Aorta (tissue), 5 donors: ENCODE measurements at places on chromosomes 7 and 10. TPM values are rescaled to one million over a fixed set of nuclear protein-coding genes. Genes with fewer than 3 reads are reported as not detected.

Gene AIFM2
- 15.5 TPM for total RNA-seq

DNA sequence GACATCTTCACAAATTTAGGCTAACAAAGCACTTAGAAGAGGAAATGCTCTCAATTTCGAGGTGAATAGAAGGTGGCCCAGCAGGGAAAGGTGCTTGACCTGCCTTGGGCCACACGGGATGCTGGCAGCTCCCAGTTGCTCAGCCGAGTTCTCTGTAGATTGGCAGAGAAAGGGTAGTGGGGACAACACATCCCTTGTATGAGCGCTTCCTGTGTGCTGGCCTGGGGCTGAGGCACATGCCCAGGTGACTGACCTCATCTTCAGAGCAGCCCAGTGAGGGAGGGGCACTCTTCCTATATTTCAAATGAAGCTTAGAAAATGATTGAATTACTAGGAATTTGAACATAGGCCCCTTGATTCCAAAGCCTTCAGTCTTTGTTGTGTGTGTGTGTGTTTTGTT is 20.2 kb downstream of the BAG3 start:
- no peak for DNase-seq

GRCh38 chr7:141477865-141478264 is 73.3 kb upstream of the AGK start:
- no peak for DNase-seq

DNA sequence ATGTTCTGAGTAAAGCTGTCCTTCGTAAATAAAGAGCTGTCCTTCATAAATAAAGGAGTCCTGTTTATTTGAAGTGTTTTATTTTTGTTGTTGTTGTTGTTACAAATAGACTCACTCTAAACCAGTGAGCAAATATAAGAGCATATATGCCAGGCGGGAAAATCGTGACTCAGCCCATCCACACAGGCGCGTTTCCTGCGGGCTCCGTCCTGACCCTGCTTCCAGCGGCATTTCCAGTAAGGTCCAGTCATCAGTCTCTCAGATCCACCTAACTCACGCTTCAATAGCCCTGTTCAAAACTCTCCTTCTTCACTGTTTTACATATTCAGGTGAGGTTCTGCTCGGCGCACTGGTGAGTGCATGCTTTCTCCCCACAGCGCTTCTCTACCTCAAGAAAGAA is 277.2 kb upstream of the ADARB2 start:
- no peak for DNase-seq

Gene TCF7L2
- 57.8 TPM for total RNA-seq

DNA sequence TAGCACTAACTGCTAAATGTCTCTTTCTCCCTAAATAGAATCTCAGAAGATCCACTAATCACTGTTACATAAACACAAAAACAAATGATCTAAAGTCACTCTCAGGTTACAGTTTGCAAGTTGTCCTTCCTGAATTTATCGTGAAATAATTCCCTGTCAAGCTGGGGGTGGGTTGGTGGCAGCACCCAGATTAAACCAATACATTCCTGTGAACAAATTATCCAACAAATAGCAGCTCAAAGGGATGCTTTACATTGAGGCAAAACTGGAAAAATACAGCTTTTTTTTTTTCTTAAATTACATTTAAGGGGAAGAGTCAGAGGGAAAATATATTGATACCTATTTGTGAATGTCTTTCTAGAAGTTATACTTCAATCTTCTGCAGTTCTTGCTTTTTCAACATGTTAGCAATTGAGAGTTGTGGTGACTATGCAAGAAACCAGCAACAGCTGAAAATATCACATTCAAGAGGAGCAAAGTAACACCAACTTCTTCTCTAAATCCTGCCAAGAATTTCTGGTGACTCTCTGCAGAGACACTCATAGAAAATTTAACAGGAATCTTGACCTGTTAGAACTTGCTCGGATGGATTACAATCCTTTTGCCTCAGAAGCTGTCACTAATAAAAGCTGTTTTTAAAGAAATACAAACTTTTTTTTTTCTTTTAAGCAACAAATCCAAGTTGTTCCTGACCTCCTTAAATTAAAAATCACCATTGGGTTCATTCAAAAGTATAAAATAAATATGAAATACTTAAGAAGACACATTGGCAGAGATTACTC is 18.9 kb downstream of the LMOD2 start:
- DNase-seq, result no peak

DNA sequence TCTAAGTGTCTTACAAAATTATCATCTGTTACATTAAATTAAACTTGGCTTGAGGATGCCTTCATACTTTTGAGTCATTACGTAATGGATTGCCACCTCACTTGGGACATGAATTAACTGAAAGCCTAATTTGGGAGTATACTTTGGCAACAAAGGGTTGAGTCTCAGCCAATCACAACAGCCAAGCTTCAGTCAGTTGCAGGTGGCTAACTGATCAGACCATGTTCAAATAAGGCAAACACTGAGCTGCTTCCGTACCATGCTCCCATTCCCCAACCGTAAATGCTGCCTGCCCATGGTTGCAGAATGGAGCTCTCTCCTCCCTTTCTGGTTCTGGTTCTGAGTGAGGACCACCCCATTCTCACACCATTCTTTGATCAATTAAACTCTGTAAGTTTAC is 92.9 kb upstream of the STK17A start:
- DNase-seq, result no peak

DNA sequence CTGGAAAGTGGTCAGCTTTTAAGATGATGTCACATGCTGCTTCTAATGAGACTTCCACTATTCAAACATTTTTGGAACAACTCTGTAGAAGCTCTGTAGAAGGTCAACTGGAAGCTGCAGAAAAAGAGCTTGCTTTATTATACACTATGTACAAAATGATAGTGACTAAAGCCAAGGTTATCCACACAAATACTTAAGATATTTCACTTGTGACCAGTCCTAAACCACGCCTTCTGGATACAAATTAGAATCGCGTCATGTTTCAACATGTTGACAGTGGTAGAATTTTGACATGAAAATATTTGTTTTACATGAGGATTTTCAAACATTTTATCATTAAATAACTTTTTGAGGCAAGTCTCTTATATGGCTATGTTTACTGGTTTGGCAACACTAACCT is 499.6 kb upstream of the PHF14 start:
- DNase-seq, result no peak

- peak; percentile 84 for DNase-seq
These were observed 165.9 kb upstream of the PPP1R3A start for GRCh38 chr7:114084472-114085312.

Gene ADAM12
- total RNA-seq, result 9.4 TPM

DNA sequence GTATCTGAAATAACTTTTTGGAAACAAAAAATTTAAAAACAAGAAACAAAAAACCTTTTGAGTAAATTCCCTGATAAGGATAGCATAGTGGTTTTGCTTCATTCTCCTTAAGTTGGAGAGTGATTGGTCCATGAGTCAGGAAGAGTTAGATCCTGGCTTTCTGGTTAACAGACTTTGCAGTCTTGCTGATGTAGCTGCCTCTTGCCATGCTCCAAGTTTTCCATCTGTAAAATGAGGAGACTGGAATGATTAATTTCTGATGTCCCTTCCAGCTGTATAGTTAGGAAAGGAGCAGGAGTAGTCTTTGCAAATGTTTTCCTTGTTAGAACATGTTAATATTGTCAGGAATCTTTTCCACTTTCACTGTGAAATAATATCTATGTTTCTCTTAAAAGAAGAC is 266.6 kb downstream of the DNAJB9 start:
- DNase-seq, result no peak

GRCh38 chr10:47217113-47217512 is 82.9 kb upstream of the GDF10 start:
- no peak for DNase-seq

Gene TAS2R41
- 0.69 TPM for total RNA-seq

DNA sequence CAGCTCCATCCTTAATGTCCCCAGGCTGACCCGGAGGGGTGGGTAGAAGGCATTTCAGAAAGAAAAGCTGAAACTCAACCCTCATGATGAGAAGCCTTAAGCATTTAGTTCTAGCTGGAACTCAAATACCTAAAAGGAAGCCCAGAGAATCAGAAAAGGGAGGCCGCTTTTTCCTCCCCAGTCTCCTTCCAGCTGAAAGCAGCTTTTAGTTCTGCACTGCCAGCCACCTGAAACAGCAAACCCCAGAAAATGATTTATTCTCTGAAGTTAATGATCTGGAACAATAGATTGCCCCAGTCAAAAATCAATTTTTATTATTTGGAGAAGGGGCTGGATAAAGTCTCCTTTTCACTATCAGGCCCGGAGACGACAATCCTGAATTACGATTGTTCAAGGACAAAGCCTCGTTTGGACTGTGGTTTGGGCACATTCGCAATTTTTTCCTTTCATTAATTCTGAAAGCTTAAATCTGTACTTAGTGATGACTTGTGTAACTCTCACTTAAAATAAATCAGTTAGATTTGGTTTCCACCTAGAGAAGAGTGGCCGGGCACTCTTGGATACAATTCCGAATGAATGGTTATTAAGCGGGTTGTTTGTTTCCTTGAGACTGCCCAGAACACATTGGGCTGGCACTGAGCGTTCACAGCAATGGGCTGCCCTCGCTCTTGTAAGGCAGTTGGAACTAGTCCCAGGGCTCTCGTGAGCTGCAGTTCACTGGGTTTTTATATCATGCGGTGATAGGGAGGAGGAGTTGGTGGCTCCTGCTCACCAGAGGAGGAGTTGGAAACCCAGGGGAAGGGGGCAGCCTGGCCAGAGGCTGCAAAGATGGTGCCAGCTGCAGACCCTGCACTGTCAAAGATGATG is 262.2 kb downstream of the CCSER2 start:
- DNase-seq, result no peak

DNA sequence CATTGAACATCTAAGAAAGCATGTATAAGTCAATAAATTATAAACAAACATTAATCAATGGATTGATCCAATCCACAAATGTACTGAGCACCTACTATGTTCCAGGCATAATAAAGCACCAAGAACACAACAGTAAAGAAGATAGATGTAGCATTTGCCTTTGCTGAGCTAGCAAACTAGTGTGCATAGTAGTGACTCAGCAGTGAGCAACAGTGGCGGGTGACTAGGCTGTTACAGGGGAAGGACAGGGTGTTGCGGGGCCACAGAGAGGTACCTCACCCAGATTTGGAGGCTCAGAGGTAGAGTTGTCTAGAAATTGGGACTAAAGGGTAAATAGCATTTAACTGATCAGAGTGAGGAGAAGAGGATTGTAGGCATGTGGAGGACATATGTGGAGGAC is 83.6 kb downstream of the NXPH1 start:
- no peak for DNase-seq

DNA sequence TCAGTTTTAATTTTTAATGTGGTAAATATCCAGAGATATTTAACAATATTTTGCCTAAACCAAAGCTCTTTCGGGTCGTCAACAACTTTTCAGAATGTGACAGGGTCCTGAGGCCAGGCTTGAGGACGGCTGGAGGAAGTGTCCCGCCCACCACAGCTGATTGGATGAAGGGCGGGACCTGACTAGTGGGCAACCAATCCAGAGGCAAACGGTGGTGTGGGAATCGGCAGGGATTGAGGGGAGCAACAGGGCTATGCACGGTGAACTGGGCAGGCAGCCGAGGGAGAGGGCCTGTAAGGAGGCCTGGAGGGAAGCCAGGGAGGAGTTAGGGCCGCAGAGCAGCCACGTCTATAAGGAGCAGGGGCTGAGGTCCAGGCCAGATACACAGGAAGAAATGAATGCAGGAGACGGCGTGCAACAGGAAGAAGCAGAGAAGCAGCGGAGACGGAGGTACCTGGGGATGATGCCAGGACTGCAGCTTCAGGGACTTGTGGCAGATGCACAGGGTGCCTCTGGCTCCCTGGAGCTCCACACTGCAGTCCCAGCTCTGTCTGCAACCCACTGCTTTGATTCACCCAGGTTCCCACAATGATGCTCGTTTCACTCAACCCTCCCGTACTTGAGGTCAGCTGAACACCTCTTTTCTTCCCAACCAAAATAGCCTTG is 46.1 kb upstream of the ZMIZ1 start:
- peak; percentile 47 for DNase-seq

DNA sequence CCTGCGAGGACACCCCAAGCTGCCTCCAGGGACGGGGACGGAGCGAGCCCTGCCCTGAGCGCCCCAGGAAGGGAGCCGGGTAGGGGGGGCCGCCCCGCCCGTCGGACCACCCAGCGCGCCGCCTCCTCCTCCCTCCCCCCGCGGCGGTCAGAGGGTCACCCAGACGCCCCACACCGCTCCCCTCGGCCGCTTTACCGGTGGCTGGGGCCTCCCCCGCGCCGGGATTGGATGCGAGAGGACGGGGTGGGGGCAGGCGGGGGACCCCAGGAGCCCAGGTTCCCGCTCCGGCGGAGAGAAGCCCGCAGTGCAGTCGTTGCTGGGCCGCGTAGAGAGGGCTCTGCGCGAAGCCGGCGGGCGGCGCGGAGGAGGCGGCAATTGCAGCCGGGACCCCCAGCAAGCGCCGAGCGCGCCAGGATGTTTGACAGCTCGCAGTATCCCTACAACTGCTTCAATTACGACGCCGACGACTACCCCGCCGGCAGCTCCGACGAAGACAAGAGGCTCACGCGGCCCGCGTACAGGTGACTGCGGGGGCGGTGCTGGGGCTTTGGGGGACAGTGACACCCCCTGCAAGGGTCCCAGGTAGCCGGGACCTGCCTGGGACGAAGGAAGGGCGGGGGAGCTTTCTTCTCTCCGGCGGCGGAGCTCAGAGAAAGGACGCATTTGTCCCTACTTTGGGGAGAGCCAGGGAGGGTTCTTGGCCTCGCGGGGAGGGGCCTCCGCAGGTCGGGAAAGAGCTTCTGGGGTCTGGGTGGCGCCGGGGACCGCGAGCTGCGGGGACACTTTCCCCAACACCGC is at the start of gene FOXL3:
Gene FOXL3 (plus strand): TSS at position 415 of the 798 bp plus-strand sequence. CDS start 0 bp downstream, at position 415.
- DNase-seq, result peak; percentile 61

DNA sequence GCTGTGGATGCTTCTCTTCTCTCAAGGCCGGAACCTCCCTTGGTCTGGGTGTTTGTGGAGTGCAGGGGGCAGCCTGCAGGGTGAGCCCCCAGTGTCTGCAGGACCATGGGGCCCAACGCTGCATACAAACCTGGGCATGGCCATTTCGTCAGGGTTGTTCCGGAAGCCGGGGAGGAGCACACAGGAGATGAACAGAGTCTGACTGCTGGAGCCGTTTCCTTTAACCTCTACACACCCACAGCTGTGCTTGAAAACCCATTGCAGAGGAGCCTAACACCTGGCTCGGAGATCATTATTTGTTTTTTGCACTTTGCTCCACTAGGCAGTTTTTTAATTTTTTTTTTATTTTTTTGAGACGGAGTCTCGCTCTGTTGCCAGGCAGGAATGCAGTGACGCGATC is 167.6 kb upstream of the INSYN2A start:
- no peak for DNase-seq

- peak; percentile 66 for DNase-seq
These were observed 94.8 kb downstream of the CHN2 start for GRCh38 chr7:29289156-29290021.

DNA sequence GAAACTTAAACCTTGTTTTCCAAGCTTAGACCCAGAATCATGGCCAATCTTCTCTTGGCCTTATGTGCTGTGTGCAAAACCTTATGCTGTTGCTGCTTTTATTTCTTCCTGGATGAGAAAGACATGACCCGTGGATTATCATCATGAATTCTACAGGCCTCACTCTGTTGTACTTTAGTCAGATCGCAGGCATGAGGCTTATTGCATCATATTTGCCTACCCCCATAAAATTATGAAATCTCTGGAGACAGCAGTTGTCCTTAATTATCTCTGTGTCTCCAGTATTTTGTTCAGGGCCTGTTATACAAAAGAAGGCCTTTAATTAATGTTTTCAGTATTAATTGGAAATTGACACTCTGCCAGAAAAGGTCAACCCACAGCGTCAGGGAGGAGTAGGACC is 71.6 kb downstream of the PLCE1 start:
- no peak for DNase-seq
